ENCODE measurements at places on chromosomes 12 and 14.

DNA sequence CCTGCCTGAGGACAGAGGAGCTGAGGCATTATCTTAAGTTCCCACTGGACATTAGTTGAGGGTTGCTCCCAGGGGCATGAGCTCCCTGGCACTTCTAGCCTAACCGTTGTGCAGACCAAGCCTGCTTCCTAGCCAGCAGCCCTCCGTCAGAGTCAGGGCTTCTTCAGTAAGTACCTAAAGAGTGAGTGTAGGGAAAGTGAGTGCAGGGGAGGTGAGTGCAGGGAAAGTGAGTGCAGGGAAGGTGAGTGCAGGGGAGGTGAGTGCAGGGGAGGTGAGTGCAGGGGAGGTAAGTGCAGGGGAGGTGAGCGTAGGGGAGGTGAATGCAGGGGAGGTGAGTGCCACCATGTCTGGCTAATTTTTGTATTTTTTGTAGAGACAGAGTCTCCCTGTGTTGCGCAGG is 190.5 kb downstream of the ESRRB start:
- DNase-seq = no peak

DNA sequence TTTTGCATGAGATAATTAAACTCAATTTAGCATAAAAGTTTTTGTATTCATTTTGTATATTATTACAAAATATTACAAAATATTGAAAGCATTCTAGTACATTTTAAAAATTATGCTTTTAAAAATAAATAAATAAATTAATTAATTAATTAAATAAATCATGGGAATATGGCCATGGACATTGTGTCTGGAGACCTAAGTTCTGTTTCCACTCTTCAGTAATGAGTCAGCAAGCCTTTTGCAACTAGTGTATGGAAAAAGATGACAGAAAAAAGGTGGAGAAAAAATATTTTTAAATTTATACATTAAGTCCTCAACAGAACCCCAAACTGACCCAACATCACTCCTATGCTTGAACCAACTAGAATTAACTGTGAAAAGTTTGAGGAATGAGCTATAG is 1187.5 kb upstream of the USP15 start:
- no peak for DNase-seq

DNA sequence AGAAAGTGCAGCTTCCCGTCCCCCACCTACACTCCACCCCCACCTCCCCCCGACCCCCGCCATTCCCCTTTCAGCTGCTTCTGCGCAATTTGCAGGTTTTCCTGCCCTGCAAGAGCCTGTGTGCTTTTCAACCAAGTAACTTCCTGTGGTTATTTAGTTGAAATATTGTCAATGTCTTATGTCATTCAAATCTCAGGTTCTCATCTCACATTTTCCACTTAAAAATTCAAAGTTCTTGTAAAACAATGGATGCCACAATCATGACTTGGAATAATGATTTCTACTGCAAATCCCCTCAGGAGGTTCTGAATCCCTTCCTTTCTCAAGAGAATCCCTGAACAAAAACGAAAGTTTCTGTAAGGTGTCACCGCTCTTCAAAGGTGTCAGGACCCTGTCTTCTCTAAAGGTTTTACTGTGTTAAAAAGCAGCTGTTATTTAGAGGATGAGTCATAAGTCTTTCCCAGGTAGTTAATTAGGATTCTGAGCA is 31.6 kb downstream of the WBP11 start:
- DNase-seq = no peak

DNA sequence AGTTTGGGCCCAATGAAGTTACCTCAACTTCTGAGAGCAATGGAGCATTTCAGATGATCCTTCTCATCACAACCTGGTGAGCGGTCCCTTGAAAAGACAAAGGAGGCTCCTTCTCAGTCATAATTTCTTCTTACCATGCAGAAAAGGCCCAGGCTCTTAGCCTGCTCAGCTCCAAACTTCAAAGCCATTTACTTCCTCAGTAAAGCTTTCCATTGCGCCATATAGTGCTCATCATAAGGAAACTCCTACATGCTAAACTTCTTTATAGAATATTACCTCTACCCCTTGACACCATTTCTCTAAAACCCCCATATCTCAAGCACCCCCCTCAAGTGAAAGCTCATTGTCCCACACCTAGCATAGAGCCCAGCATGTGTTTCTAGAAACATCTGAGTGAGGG is 127.1 kb downstream of the GTF2A1 start:
- no peak for DNase-seq

- DNase-seq = no peak
Observed at GRCh38 chr14:81406863-81407262, 6.7 kb upstream of the STON2 start.

- DNase-seq = no peak
Observed at GRCh38 chr14:72643317-72643801, 250.5 kb downstream of the DPF3 start.

GRCh38 chr12:125092872-125093680 is 27.8 kb downstream of the AACS start:
- no peak for DNase-seq

- DNase-seq = no peak
Observed at GRCh38 chr12:26361964-26362363, 166.6 kb downstream of the SSPN start.

- no peak for DNase-seq
Observed at GRCh38 chr12:124837958-124838803, 25.5 kb downstream of the SCARB1 start.

DNA sequence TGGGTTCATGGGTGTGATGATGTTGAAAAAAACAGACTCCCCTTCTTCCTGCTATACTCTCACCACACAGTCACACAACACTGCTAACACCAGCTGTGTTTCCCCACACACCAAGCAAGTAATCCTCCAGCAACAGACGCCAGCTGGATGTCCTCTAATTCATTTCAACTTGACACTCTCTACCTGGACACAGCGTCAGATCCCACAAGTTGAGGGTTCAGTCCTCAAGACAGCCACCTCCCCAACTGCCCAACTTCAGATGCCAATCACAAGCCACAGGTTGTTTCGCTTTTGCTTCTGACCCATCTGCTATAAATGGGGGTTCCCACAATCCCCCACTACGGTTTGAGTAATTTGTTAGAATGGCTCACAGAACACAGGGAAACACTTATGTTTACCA is 49.3 kb downstream of the TMEM30B start:
- DNase-seq = no peak

GRCh38 chr12:31353750-31354708 is 28.1 kb upstream of the SINHCAF start:
- DNase-seq = peak; percentile 49

DNA sequence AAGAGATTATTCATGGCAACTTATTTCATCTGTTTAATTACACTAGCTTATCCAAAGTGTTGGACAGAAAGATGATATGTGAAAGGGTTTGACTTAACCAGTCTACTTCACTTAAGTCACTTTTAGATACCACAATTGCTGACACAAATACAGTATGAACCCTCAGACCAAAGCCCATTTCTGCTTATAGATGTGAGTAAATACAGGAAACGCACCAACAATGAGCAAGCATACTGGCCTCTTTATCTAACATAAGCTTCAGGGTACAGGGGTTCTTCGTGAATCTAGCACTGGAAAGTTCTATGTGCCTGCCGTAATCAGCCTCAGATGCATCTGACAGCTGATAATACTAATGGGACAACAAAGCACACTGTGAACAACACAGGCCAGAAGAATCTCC is 209.6 kb downstream of the MED13L start:
- no peak for DNase-seq

DNA sequence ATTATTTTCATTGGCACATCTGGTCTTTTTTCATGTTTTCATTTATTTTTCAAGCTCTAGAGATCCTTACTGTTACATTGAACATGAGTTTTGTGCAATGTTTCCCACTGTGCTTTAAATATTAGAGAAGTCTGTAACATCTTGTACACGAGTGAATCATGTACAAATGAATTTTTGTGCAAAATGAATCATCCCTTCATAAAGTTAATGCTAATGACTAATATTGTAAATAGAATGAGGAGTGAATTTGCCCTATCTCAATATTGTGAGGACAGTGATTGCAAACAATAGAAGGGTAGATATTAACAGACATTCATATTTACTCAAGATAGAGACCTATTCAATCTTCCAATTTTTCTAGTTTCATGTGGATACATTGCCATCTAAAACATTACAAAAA is 463.3 kb upstream of the FOXG1 start:
- DNase-seq = no peak

DNA sequence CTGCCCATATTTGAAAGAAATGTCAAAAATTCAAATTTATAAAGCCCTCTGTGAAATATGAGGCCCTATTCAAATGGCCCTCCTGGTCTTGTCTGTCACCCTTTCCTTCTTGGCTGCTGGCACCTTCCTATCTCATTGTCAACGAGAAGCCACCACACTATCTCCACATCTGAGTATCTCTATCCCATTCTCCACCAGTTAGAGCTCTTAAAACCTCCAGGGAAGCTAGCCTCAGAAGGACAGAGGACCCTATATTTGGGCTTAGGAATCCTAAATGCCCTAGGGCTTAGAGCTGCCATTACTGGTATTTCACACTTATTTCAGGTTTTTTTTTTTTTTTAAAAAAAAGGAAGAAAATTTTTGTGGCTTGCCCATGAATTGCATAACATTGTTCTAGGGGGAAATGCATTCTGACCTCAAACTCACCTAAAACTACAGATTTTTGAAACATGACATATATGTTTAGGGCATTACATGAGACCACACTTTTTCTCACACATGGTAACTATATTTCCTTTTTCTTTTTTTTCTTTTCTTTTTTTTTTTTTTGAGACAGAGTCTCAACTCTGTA is 25.0 kb downstream of the SLC25A21 start:
- DNase-seq = no peak

DNA sequence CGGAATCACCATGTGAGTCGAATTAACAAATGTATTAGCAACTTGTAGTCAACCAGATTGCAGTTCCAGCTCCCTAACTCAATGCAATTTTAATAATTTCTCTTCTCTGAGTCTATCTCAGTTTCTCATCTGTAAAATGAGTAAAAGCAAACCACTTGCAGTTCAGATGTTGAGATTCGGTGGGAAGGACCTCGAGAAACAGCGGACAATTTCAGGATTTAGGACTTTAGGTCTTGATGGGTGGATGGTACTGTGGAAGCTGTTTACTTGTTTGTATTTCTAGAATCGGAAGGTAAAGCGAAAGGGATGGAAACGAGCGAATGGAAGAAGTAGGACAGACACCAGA is 510 bp upstream of the TTC8 start:
- DNase-seq = no peak

GRCh38 chr12:51672334-51672733 is 81.3 kb downstream of the SCN8A start:
- no peak for DNase-seq

DNA sequence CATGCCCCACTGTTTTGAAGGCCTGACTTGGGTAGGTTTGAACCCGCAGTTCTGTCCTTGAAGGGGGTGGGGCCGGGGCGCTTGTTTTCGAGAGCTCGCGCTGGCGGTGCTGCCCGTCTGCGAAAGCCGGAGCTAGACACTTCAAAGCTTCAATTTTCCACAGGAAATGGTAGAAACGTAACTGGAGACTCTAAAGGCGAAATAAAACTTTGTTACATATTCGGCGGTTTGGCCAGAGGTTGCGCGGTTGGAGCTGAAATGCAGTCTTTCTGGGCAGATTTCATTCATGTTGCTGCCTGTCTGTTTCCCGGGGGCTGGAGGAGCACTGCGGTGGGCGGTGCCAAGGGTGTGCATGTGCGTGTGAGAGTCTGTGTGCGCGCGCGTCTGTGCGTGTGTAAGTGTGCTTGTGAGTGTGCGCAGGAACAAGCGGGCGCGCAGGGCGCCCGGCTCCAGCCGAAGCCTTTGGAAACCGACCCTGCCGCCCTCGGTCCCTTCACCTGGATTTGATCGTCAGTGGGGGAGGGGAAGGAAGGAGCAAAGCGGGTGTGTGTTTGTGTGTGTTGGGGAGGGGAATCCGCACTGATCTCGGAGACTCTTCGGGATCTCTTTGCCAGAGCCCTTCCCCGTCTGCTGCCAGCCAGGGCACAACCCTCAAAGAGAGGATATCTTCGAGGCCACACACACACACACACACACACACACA is 227.7 kb upstream of the CRY1 start:
- no peak for DNase-seq

- DNase-seq = no peak
Observed at GRCh38 chr14:100677554-100678468, 48.9 kb upstream of the DLK1 start.

- DNase-seq = no peak
Observed at GRCh38 chr12:123167329-123167728, 16.4 kb upstream of the PITPNM2 start.

DNA sequence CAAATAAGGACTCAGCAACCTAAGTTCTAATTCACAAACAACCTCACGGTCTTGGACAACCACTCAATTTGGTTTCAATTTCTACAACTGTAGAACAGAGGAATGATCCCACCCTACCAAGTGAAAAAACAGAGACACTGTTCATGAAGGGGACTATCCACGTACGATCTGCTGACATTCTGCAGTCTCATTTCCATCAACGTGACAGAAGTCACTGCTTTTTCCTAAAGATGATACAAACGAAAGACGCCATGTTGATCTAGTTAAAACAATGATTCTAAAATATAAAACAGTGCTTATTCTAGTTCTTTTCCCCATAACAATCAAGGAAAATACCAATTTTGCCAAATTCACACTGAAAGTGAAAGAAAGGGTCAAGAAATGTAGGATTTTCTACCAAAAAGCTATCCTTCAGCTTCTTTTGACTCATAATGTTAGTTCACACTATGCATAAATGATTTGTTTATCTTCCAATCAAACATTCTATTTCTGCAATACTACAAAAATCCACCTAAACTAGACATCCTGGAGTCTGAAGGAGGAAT is 38.1 kb downstream of the CORO1C start:
- DNase-seq = no peak

- DNase-seq = no peak
Observed at GRCh38 chr12:74483057-74483456, 54.6 kb upstream of the ATXN7L3B start.

GRCh38 chr14:33924566-33925100 is 26.2 kb downstream of the EGLN3 start:
- no peak for DNase-seq

DNA sequence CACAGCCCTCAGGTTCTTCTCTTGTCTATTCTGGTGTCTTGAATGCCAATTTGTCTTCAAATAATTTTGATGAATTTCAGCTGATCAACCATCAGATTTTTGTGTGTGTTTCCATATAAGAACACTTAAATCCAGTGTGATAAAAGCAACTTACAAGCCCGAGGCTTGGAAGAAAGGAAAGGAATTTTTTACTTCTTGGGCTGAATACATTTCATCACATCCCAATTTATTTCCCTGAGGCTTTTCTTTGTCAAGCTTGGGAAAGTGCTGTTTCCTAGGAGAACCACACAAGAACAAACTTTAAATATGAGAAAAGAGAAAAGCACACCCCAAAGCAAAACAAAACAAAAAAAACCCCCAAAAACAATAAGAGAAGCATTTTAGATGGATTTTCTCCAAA is 26.6 kb downstream of the GPRC5D start:
- DNase-seq = no peak
